ENCODE measurements at places on chromosomes 5 and 9.

DNA sequence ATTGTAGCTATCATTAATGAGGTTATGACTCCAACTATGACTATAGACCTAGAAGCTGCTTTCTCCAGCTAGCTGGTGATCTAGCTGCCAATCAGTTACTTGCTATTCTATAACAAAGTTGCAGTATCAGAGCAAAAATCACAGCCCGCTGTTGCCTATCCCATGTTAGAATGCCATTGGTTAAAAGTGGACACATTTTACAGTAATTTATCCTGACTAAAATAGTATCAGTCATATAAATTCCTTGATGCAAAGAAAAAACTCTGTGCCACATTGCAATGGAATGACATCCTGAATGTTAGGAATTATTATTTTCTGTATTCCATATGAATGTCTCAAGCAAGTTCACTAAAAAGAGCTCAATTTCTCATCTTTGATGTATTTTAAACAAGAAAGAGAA is 626.5 kb downstream of the PDE4D start:
- no peak for DNase-seq

DNA sequence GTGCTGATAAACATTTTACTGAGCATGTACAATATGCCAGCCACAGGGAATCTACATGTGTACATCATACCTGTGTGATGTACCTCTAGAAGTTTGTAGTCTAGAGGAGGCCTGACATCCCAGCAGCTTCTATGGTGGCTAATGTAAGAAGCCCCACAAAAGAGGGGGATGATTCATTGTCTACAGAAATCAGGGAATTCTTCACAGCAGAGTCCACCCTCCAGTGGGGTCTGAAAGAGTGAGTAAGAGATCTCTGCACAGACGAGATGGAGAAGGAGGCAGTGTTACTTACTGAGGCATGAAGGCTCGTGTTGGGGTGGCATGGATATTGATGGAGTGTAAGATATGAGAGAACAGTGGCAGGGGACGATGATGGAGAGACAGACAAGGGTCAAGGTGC is 103.0 kb downstream of the NTRK2 start:
- no peak for DNase-seq

GRCh38 chr5:4479426-4479825 is 660.7 kb upstream of the ADAMTS16 start:
- no peak for DNase-seq

GRCh38 chr9:126153382-126153781 is 173.2 kb upstream of the MVB12B start:
- DNase-seq: no peak

DNA sequence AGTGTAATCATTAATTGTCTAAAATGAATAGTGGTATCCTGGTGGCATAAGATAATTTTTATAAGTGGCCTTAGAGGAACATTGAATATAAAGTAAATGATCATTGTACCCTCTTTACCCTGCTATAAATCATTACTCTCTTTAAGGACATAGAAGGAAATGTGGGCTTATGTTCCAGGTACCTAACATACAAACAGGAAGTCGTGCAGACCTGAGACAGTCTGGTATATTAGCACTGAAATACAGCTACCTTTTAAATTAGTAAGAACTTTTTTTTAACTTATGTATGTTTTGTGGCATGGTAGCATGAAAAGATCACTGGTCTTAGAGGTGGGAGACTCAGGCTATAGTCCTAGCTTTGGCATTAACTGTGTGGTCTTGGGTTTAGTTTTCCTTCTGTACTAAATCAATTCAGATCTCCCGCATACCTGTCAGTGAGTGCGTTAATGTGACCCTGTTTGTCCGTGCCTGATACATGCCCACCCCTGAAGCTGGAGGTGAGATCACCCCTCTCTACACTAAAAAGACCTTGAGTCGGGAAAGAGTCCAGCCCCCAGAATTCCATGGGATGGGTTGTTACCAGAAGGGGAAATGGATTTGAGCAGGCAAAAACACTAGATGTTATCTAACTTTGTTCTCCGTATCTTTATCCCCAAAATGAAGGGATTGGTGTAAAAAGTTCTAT is 59.4 kb upstream of the ERBIN start:
- no peak for DNase-seq

- no peak for DNase-seq
Observed at GRCh38 chr5:116922532-116922931, 347.9 kb upstream of the SEMA6A start.

GRCh38 chr9:126796758-126797157 is 8.1 kb upstream of the ZBTB43 start:
- no peak for DNase-seq

DNA sequence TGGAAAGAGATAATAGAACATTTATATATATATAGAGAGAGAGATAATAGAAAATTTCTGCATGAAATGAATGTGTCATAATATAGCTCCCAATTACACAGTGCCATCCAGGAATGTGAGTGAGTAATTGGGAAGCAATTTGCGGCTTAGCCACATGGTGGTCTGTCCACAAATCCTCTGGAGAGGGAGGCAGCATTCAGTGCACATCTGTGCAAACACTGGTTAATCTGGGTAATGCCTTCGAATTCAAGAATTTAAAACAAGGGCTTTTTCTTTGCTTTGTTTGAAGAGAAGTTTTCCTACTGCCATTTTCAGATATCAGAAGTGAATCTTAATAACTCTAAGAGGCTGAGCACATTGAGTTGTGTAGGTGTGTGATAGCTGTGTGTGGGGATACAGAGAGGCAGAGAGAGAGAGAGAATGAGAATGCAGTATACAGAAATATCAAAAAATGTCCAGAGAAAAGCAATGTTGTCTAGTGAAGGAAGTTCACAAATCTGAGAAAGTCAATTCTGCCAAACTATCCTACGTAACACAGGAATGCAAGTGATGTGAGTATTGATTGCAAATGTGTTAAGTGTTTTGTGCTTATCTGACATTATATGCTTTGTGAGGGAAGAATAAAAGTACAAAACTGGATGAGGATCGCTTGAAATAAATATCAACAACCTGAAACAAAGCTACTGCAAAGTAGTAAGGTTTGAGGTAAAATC is 134.6 kb downstream of the EDIL3 start:
- no peak for DNase-seq

DNA sequence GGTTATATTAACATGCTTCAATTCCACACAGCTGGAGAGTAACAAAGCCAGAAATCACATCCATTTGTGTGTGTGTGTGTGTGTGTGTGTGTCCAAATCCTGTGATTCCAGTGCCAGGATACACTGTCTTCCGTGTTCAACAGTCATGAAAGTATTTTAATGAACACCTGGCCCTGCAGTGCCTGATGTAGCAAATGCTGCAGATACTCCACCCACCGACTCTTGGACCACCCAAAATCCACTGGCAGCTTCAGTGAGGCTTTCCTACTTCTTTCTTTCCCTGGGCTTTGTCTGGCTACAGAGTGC is 13.1 kb upstream of the INSYN2B start:
- DNase-seq: no peak

GRCh38 chr9:131645078-131645776 is 94.6 kb downstream of the RAPGEF1 start:
- no peak for DNase-seq

DNA sequence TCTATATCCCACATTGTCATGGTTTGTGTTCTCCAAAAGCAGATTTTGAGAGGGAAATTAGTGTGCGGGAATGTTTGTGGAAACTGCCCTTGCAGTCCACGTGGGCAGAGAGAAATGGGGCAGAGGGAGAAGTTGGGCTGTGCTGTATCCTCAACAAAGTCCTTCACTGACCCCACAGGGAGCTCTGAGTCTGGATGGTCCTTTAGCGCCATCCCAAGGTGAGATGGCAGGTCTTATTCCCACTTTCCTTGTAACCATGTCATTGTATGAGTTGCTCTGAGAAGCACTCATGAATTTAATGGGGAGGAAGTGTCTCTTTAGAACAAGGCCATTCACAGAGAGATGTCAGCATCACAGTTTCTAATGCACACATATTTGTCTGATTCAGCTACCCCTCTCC is 127.1 kb downstream of the ANKRD18B start:
- DNase-seq: no peak

- DNase-seq: peak; percentile 6
Observed at GRCh38 chr9:93815135-93815534, 140.0 kb downstream of the BARX1 start.

DNA sequence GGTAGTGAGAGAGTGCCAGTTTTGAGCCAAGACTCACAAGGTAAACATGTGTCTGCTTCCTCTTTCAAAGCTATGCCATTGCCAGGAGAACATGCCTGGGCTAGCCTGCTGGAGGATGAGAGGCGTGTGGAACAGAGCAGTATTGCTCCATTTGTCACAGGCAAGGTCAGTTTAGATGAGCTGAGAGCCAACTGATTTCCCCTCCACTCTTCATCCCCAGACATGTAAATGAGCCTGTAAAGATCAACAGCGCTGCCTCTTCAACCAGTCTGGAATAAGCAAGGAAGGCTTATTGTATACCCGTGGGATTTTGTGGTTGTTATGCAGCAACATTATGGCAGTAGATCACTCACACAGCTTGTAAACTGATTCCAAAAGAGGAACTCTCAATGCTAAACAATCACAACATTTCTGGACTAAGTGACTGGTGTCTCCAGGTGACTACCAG is 8.2 kb upstream of the GDNF start:
- no peak for DNase-seq

DNA sequence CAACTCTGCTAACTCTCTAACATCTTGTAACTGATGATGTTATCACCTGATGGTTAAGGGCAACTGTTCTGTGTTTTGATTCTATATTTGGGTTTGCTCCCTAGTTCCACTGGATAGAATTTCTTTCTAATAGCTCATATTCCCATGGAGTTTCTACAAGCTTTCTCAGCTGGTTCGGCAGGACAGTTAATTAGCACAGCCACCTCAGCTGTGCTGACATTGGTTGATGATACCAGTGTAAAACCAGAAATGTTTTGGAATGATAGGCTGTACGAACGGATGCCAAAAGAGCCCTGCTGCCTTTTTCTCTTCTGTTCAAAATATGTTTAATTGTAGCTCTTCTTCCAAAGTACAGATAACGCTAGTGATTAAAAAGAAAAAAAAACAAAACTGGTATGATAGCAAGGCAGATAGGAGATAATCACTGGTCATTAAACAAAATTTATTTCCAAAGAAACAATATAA is 440.5 kb upstream of the ZNF608 start:
- no peak for DNase-seq
